Activated CD4-positive, alpha-beta T cell treated with anti-CD3 and anti-CD28 coated beads for 1 hour (primary cell): ENCODE measurements at places on chromosomes 1 and 21.

- no peak for DNase-seq
These were observed 118.5 kb downstream of the ZMYM4 start for GRCh38 chr1:35386959-35387358.

GRCh38 chr1:230621324-230622030 is 20.8 kb upstream of the COG2 start:
- DNase-seq = no peak

GRCh38 chr1:87024936-87025540 is 110.6 kb downstream of the HS2ST1 start:
- DNase-seq = no peak

DNA sequence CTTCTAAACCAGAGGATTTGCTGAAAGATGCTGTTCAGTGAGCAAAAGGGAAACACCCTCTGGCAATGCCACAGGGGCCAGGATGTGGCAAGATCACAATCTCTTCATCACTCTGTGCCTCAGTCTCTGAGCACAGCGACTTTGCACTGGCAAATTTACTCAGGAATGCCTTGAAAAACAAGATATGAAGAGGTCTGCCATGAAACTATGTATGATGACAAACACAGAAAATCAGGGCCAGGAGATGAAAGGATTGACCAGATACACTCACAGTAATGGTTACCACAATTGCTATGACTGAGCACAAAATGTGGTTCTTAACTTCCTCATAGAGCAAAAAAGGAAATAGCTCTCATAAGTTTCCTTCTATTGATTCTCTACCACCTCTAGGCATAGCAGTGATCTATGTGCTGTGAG is 5.8 kb downstream of the TTC13 start:
- peak; percentile 26 for DNase-seq

DNA sequence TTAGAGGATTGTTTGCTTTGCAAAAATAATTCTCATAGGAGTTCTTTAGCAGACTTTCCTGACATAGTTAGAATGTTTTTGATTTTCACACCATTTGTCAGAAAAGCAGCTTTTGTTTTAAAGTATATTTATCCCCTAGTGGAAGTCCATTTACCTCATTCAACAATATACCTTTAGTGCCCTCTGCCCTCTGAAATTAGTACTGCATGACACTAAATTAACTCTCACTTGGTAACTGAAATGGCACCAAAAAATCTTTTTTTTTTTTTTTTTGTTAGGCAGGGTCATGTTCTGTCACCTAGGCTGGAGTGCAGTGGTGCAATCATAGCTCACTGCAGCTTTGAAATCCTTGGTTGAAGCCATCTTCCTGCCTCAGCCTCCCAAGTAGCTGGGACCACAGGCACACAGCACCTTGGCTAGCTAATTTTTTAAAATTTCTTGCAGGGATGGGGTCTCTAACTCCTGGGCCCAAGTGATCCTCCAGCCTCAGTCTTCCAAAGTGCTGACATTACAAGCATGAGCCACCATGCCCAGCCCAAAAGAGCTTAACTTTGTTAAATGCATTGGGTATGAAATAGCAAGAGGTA is 13.6 kb downstream of the LRRC42 start:
- DNase-seq = no peak
